Non-pigmented ciliary epithelial cell (primary cell): ENCODE measurements at places on chromosomes 1 and 21.

GRCh38 chr1:101043776-101044175 is 18.2 kb upstream of the DPH5 start:
- DNase-seq: peak; percentile 23

DNA sequence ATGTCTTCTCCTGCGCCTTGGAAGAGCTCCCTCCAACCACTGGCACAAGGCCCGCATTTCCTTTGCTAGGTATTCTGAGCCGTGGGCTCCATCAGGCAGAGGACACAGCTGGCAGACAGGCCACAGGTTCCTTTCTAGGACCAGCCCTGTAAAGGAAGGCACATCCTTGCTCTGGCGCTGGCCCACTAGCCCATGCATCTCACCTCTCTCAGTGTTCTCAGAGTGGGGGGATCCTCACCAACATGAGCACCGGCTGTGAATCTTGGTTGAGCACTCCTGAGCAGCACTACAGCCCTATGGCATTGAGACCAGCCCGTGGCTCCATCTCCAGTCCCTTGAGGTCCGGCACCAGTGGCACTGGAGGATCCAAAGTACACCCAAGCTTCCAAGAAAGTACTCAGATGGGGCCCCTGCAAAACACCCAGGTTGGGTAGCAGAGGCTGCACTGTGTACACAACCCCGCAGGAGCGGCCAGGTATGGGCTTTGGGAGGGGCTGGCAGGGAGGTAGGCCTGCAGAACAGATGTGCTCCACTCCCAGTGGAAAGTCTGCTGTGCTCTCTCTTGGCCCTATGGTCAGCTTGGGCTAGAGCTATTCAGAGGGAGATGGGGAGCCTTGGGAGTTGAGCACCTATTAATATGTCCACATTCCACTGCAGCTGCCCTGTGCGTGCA is 47.1 kb upstream of the PLPPR5 start:
- DNase-seq: no peak

GRCh38 chr1:27395441-27396195 is 3.2 kb downstream of the GPR3 start:
- DNase-seq: no peak

GRCh38 chr1:213976665-213977485 is 10.9 kb upstream of the PROX1 start:
- DNase-seq: no peak

GRCh38 chr1:48923116-48923515 is 146.4 kb upstream of the BEND5 start:
- DNase-seq: no peak

- no peak for DNase-seq
These were observed 136.5 kb downstream of the FGGY start for GRCh38 chr1:59433440-59433813.

- no peak for DNase-seq
These were observed 13.0 kb downstream of the NES start for GRCh38 chr1:156664046-156664766.

DNA sequence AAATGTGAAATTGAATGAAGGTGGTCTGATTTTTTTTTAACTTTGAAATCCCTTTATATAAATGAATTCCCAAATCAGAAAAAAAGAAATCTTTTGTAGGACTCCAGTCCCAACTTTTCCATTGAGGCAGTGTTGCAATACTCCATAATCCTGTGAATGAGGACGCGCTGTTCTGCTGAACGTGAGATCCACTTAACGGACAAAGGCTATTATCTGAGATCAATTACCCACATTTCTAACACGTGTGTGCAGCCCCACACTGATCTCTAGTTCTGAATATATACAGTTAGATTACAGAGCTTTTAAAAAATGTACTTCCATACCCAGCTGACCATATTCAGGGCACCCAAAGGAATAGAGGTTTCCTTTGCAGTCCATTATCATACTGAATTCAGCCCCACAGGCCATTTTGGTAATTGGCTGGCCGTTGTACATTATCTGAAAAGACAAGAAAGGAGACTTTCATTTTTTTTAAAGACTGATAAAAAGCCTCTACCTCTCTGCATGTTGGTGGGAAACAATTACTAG is 19.0 kb downstream of the RCC2 start:
- DNase-seq: no peak

DNA sequence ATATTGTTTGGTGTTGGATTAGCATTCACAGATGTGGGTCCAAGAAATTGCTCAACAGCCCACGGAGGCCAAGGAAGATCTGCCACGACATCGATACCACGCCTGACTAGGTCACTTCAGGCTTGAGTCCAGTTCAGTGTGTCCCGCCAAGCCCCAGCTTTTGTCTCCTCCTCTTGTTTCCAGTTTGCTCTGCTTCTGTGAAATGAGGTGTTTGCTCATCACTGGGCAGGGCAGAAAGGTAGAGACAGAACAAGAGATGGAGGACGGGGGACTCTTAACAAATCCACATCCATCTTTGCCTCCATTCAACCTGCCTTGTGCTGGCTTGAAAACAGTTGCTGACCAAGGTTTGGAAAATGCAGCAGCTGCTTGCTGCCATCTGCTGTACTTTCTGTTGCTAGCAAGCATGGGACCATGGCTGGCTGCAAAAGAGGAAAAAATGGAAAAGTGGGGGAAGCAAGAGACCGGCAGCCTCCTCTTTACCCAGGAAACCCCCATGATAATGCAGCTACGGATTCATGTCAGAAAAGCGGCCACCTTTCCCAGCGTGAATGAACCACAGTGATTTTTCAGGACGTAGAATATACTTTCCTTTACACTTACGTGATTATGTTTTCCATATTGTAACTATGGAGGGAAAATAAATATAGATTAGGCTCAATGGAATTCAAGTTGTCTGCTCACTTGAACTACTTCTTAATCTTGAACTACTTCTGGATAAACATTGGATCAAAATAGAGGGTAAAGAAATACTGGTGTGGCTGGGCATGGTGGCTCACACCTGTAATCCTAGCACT is 80.2 kb upstream of the GREM2 start:
- DNase-seq: no peak

- no peak for DNase-seq
These were observed 808.7 kb downstream of the NCAM2 start for GRCh38 chr21:21806711-21807597.

- no peak for DNase-seq
These were observed 13.7 kb downstream of the KIAA1614 start for GRCh38 chr1:180926164-180926981.

DNA sequence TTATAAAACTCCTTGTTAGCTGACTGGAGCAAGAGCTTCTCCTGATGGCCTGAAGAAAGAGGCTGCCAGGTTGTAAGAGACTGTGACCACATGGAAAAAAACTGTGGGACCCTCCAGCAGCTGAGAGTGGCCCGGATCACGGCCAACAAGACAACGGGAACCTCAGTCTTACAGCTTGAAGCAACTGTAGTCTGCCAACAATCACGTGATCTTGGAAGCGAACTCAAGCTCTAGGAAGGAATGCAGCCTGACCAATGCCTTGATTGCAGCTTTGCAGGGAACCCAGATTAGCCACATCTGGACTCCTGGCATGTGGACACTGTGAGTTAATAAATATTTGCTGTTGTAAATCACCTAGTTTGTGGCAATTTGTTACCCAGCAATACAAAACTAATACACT is 442.6 kb upstream of the PRMT6 start:
- DNase-seq: no peak

DNA sequence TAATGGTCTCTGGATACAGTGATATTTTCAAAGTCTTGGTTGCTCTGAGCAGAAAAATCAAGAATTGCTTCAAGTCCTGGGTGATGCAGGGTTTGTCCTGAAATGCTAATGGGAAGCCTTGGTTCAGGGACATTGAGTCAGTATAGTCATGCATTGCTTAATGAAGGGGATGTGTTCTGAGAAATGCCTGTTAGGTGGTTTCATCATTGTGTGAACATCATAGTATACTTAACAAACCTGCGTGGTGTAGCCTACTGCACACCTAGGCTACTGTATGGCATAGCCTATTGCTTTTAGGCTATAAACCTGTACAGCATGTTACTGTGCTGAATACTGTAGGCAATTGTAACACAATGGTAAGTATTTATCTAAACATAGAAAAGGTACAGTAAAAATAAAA is 36.4 kb downstream of the TBCE start:
- no peak for DNase-seq

GRCh38 chr21:45407629-45408247 is 2.8 kb downstream of the COL18A1 start:
- DNase-seq: no peak

DNA sequence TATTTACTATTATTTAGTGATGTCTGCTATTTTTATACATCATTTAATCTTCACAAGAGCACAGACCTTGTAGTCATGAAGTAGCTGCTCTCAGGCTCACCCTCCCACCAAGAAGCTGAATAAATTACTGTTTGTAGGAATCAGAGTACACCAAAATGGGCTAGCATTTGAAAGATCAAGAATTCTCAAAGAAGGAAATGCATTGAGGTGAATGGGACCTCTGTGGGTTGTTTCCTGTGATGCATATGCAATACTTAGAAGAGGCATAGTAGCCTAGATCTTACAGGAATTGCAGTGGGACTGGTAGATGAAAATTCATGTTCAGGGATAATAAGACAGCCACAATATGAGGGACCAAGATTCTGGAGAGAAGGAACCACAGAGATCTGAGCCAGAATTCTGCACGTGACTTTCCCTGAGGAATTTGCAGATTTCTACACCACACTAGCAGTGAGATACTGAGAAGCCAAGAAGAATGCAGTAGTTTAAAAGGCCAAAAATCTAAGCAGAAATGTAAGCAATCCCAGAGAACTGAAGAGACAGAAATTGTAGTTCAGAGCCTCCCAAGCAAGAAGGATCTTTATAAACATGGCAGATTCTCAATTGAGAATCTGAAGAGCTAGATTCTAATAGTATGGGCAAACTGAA is 307.0 kb downstream of the ST6GALNAC3 start:
- no peak for DNase-seq

DNA sequence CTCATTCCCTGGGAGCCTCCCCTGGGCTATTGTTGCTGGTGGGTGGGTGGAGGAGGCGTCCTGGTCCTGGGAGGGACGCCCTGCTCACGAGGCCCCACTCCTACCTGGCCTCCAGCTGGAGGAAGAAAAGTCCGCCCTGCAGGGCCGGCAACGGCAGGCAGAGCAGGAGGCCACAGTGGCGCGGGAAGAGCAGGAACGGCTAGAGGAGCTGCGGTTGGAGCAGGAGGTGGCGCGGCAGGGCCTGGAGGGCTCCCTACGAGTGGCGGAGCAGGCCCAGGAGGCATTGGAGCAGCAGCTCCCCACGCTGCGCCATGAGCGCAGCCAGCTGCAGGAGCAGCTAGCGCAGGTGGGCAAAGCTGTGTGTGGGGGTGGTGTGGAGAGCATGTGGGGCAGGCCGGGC is 24.9 kb downstream of the CROCC start:
- no peak for DNase-seq

GRCh38 chr21:36700295-36700970 is 1.5 kb downstream of the SIM2 start:
- DNase-seq: no peak

GRCh38 chr1:7409278-7409677 is 361.8 kb upstream of the VAMP3 start:
- no peak for DNase-seq

- DNase-seq: no peak
These were observed 12.2 kb downstream of the ZNF362 start for GRCh38 chr1:33268457-33268856.

DNA sequence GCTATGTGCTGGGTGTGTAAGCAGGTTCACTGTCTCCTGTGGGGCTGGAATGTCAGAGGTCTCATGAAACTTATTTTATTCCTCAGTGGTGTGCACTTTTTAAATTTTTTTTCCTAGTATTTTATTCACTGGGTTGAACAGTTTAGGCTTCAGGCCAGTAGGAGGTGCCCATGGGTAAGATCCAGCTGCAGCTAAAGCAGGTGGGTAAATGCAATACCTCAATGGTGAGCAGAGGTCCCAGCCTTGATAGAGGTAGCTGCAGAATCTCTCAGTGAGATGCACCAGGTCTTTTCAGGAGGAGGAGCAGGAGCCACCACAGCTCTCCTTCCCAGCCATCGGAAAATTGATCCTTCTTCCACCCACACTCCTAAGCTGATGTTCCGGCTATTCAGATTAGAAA is 12.6 kb upstream of the OR6N2 start:
- no peak for DNase-seq

DNA sequence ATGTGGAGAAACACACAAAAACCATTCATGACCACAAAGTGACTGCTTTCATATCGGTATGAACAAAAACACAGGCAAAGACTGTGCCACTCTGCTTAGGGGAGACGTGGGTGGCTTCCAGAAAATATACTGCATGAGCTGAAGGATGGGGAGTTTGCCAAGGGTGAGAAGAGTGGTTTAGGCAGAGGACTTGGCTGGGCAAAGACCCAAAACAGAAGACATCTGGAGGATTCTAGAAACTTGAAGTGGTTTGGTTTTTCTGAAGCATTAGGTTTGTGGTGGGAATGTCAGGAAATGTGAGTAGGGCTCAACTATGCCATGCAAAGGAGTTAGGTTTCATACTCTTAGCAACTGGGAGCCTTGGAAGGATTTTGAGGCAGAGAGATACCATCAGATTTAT is 26.6 kb upstream of the DNM3 start:
- DNase-seq: no peak

DNA sequence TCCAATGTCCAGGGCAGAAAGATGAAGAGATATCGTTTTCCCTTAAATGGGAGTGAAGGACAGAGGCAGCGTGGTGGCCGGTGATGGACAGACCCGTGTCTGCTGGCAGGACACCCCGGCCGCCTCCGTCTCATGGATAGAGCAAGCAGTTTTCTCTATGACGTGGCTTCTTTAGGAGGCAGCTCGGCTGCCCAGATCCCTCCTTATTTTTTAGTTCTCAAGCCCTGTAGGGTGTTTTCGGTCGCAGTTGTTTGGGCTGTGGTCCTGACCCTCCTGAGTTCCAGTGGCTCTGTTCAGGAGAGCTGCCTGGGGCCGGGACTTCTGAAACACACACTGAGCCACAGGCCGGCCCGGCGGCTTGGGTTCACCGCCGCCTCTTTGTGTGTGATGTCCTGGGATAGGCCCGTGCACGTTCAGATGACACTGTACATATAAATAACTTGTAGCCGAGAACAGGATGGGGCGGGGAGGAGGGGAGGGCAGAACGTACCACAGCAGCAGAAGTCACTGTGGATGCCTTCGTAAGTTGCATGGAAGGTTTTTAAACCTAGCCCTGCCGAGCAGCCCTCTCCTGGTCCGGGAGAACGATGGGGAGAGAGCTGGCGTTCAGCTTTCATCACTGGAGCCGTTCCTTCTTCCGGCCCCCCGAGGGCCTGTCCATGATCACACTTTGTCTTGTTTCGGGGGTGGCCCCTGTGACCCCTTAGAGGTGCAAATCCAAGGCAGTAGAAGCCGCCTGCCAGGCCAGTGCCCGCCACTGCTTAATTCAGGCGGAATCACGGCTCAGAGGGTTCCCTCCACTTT is 65.2 kb downstream of the SIK1 start:
- no peak for DNase-seq
